ENCODE measurements at places on chromosomes 1 and 21. TPM values are rescaled to one million over a fixed set of nuclear protein-coding genes. Genes with fewer than 3 reads are reported as not detected.
A peak's percentile ranks its signal among the peaks of the same experiment; 100 is the strongest.

Gene PRAMEF14
- total RNA-seq, result not detected

DNA sequence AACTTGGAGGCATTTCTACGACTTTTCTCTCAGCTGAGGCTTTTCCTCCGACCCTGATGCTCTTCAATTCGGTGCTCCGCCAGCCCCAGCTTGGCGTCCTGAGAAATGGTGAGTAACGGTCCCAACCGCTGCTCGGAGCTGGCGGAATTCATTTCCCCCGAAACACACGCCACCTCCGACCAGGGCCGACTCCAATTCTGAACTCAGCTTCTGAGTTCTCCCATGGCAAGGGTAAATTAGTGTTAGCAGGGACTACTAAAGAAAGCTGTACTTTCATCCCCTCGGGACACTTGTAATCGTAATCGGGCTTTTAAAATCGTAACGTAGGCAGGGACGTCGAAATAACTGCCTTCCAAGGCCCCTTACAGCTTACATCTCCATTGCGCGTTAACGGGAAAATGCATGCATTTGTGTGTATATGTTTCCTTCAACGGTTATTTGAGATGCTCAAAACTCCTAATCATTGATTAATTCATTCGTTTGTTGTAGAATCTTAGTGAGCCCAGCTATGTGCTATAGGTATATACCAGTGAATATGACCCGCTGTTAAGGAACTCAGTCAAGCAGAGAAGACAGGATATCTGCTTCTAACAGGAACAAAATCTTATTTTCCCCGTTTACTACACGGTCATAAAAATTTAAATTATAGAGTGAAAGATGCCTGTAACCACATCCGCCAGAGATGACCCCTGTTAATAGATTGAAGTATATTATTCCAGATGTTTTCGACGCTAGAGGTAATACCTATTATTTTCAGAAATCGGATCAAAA lies 472 bp downstream of the DTL start:
- H3K36me3 ChIP-seq, result no peaks in the 10 kb centered on the region
- H3K4me1 ChIP-seq, result peaks cover 33% of the 10 kb centered on the region
- H3K27ac ChIP-seq, result peak overlapping the region; percentile 90
- DNase-seq, result no peak

DNA sequence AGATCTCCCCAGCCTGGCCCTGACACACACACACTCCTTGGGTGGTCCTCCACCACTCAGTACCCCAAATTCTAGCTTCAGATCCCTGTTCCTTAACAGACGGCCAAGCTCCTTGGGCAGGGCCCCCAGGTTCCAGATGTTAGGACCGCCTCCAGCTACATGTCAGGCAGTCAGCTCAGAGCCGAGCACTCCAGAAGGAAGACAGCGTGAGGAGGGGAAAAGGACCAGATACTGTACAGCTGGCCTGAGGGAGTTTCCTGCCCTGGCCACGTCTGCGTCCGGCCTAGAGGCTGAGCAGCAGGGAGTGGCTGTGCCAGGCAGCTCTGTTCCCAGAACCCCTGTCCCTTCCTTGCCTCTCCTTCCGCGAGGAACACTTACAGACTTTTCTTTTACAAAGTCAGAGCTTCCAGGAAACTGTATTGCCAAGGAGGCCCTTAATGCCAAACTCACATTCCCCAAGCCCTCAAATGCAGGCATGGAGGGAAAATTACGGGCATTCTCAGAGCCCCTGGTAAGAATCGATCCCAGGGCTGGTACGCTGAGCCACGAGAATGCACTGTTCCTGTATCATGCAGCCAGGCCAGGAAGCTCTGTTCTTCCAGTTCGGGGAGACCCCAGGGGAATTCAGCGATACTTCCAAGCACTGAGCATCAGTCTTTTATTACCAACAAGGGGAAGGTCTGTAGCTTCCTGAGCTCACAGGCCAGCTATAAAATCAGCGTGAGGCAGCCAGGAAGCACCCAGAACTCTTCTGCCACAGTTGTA lies 45.2 kb upstream of the CNTN2 start:
- peak overlapping the region; percentile 60 for H3K27ac ChIP-seq
- peaks cover 33% of the 10 kb centered on the region for H3K27me3 ChIP-seq
- DNase-seq, result no peak
- H3K36me3 ChIP-seq, result no peaks in the 10 kb centered on the region
- no peak overlapping the region for H3K4me3 ChIP-seq
- H3K4me1 ChIP-seq, result peaks cover 26% of the 10 kb centered on the region

GRCh38 chr1:233490488-233490887 lies 123.4 kb upstream of the KCNK1 start:
- H3K27ac ChIP-seq, result no peak overlapping the region
- no peak overlapping the region for H3K4me3 ChIP-seq
- DNase-seq, result no peak
- H3K4me1 ChIP-seq, result no peaks in the 10 kb centered on the region
- H3K27me3 ChIP-seq, result peaks cover 12% of the 10 kb centered on the region
- no peaks in the 10 kb centered on the region for H3K36me3 ChIP-seq

- no peak for DNase-seq
- H3K27me3 ChIP-seq, result peaks cover 65% of the 10 kb centered on the region
- peaks cover 13% of the 10 kb centered on the region for H3K4me1 ChIP-seq
- no peak overlapping the region for H3K4me3 ChIP-seq
These were observed 43.6 kb downstream of the RAP1GAP start for GRCh38 chr1:21625390-21626190.
